ENCODE measurements at places on chromosomes 2 and 18.

DNA sequence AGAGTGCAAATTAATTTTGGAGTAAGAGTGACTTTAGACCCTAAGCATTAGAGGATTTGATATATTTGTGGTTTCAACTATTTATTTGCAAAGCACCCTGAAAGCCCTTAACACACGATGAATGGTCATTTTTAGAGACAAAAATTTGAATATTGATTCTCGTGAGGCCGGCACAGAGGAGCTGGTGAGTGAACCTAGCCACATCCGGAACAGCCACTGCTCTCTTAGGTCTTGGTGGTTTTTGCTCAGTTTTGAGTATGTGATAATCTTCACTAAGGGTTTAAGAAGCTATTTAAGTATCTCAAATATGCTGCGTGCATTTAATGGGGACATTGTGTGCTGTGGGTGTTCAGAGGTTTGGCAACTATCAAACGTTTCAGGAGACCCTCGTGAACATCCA lies 204.8 kb downstream of the TSN start:
- no peak for DNase-seq

DNA sequence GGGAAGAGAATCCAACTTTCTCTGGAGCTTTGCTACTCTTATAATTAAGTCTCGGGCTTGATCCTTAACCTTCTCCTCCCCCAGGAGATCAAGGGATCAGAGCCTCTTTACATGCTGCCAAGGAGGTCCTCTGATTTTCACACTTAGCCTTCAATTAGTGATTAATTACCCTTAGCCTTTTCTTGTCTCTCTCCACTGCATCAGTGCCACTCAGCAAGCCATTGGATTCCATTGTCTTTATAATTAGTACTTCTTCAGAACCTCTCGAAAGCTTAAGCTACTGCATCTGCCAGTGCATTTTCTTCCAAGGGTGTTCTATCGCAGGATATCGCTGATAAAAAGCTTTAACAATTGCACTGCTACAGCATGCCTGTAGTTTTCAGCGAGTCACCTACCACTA lies 477.0 kb upstream of the MEIS1 start:
- DNase-seq, result no peak

DNA sequence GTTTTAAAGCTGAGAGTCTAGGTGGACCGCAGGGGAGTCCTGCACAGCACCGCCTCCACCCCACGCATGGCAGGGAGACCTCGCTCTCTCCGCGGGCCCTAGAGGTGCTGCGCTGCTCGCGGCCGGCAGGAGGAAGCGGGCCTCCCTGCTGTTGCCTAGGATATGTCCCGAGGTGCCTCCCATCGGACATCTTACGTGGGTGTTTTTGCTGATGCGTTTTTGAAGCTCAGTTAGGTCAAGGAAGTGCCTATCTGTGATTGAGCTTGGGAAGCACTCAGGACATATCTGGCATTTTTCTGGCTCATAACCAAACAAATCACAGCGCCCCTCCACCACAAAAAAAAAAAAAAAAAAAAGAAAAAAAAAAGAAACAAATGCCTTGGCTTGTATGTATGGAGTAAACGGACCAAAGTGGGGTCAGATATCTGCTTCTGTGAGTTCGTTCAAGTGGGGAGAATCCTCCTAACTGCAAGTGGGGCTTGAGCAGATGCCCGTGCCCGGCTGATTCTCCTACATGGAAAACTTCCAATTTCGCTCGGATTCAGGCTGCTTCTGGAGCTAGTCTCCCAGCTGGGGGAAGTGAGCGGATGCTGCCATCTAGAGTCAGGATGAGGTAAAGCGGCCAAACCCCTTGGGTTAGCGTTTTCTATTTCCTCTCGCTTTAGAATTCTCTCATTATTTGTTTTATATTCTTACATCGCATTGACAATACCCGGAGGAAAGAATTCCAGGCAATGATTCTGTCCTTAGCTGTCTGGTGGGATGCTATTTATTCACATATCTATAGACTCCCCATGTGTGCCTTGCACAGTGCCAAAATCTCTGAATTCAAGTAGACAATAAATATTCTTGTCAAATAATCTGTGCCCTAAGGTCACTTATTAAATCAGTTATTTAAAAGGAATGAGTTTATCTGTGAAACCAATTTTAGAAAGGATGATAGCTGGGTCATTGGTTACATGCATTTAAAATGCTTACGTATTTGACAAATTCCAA lies 95.3 kb downstream of the CD8B2 start:
- DNase-seq, result peak; percentile 35

GRCh38 chr2:182410120-182410519 lies 16.7 kb downstream of the PDE1A start:
- DNase-seq, result no peak

GRCh38 chr2:20377741-20378140 lies 27.1 kb upstream of the PUM2 start:
- DNase-seq, result no peak

DNA sequence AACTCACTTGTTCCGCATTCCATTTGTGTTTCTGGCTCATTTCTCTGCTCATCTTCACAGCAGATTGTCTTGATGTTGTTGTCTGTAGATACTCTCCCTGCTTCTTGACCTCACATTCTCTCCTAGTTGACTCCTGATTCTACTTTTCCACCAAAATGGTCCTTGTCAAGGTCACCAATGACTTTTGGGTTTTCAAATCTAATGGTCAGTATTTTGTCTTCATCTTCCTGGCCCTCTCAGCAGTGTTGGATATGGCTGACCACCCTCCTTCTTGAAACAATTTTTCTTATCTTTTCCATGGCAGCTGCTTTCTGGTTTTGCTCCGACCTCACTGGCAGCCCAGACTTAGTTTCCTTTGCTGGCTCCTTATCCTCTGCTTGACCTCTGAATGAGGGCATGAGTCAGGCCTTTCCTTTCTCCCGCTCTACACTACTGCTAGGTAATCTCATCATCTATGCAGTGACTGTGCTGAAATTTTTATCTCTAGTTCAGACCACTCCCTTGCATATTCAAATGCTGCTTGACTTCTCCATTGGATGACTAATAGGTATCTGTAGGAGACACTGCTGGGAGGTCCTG lies 386.6 kb upstream of the SPRED2 start:
- no peak for DNase-seq
